ENCODE measurements at places on chromosomes 2 and 18.

DNA sequence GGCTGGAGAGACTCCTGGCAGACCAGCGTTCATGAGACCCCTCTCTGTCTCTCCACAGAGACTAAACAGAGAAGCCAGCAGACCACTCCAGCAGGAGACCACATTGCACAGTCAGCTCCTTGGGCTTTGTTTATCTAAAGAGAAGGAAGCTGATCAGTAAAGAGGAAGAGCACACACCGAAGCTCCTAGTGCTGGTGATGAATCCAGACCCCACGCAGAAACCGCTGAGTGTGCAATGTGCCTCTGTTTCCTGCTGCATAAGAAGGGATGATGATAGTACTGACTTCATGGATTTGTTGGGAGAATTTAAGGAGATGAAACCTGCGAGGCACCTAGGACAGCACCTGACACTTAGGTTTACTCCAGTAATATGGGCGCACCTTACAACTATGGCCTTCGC is 544.1 kb upstream of the ID2 start:
- no peak for DNase-seq

DNA sequence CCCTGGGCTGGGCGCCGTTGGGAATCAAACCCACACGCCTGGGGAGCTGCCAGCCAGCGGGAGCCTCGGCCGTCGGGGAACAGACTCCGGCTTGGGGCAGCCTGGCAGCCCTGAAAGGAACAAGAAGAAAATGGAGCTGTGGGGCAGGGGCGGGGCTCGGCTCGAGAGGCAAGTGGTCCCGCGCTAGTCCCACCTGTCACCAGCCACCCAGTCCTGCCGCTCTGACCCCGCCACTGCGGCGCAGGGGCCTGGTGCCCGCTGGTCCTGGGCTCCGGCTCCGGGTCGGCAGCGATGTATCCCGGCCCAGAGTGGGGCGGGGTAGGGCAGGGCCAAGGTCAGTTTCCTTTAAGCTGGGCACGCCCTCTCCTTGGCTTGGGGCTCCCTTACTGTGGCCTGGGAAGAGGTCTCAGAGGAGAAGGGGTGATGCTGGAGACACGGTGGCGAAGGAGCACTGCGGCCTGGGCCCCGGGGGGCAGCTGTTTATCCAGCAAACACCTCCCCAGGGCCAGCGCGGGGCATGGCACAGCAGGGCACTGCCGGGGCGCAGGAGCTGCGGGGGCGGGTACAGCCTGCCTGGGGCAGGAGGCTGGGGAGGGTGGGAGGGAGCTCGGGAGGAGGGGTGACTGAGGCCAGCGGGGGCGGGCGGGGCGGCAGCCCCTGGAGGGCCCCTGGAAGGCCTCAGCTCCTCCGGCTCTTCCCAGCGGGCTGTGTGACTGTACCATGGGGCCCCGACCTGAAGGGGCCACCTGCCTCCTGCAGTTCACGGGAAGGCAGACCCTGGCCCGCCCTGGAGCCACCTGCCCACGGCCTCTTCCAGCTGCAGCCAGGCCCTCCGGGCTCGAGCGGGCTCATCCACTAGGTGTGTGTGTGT is 15.6 kb downstream of the ODC1 start:
- DNase-seq, result peak; percentile 42

- DNase-seq, result no peak
Measured at GRCh38 chr2:151861174-151861573, 33.0 kb upstream of the ARL5A start.

DNA sequence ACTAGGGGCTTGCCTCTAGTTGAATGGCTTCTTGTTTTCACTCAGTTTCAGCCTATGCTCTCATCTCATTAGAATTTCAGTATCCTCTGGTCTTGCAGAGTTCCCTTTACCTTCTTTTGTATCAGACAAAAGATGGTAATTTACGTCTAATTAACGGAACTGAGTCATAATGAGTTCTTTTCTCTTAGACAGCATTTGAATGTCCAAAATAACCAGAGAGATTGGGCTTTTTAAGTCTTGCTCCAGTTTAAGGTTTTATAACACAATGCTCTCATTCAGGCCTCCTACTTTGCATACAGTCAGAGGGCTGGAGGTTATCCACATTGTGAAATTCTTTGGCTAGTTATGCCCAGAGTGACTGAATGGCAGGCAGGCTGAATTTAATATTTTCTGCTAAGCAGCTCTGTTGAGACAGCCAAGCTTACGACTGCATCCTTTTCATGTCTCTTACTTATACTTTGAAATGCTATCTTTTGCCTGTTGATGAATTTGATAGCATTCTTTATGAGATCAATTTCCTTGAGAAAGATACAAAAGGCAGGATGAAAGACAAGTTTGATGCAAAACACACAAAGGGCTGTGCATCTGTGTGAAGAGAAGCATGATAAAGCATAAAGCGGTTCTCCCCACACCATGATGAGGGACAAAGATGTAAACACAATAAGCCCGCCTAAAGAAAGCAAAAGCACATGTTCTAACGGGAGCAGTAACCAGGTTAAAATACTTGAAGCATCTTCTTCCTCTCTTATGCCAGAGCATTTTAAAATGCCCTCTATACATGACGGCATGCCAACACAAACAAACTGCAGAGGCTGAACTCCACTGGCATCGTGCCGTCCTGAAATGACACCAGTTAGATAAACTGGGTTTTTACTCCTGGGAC is 90.0 kb downstream of the CDH2 start:
- DNase-seq, result no peak

- no peak for DNase-seq
Measured at GRCh38 chr2:19176977-19177376, 181.4 kb downstream of the OSR1 start.

DNA sequence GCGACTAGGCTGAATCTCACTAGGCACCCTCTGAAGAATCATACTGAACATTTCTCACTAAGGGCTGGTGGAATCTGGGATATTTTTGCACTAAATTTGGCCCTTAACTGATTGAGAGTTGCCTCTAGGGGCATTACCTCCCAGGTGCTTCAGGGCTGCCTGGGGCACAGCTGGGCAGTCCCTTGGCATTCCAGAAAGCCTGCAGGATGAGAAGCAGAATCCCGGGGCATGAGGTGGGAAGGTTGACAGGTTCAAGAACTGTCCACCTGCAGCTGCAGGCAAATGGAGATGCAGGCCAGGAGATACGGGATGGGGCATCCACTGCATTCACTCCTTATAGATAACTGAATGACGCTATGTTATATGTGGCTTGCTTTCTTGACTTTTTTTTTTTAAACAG is 7.4 kb downstream of the RESP18 start:
- no peak for DNase-seq

- no peak for DNase-seq
Measured at GRCh38 chr2:189487283-189488007, 46.2 kb downstream of the WDR75 start.

- peak; percentile 46 for DNase-seq
Measured at GRCh38 chr18:52903857-52904256, 563.9 kb downstream of the DCC start.

- DNase-seq, result no peak
Measured at GRCh38 chr2:46039543-46040303, 257.5 kb upstream of the EPAS1 start.

GRCh38 chr2:160167089-160167740 is 32.9 kb downstream of the ITGB6 start:
- no peak for DNase-seq

GRCh38 chr18:6414723-6415417 is at the start of gene L3MBTL4:
Gene L3MBTL4, minus strand, starts transcription at chr18:6414911. Its CDS starts 103,286 bp downstream, at chr18:6311625.
- no peak for DNase-seq

DNA sequence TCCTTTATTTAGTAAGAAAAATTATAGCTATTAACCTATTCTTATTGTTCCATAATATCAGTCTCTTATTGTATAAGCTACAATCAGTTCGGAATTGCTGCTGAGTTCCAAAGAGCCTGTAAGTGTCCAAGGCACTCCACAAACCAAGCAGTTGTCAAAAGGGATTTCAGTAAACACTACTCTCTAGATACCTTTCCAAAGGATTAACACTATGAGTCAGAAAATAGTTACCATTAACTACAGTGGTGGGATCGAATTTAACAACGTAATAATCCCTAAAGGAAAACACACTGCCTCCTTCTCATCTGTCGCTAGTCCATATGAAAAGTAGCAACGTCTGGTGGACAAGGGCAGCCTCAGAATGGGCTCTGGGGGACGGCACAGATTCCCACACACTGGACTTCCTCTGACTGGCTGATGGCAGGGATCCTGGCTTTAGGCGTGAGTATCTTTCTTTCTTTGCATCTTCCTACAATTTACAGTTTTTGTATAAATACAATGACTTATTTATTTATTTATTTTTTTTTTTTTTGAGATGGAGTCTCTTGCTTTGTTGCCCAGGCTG is 8.8 kb downstream of the TGFBRAP1 start:
- no peak for DNase-seq

- no peak for DNase-seq
Measured at GRCh38 chr2:73730810-73731209, 6.3 kb downstream of the TPRKB start.

DNA sequence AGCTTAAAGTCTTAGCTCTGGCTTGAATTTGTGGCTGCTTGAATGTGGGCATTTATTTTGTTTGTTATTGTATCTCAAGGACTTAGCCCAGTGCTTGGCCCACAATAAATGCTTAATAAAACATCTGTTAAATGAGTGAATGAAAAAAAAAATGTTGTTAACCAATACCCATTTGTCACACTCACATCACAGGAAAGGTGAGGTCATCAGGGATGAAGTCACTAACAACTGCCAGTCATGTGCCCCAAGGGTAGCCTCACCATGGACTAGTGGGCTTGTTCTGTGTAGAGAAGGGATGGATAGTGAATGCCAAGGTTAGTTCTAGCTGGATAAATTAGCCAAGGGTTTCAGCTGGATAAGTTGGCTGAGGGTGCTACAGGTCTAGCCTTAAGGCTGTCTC is 3.0 kb downstream of the NRBP1 start:
- peak; percentile 64 for DNase-seq

- DNase-seq, result no peak
Measured at GRCh38 chr2:132279344-132279743, 117.6 kb upstream of the ANKRD30BL start.
